ENCODE measurements at places on chromosomes 12 and 14. TPM values are rescaled to one million over a fixed set of nuclear protein-coding genes. Genes with fewer than 3 reads are reported as not detected.

GRCh38 chr14:32256576-32256975, 53.5 kb upstream of the RNU6-8 start:
- peaks cover 12% of the 10 kb centered on the region for H3K4me1 ChIP-seq
- no peak overlapping the region for H3K4me3 ChIP-seq
- no peak overlapping the region for H3K27ac ChIP-seq
- no peaks in the 10 kb centered on the region for H3K27me3 ChIP-seq
- H3K36me3 ChIP-seq = no peaks in the 10 kb centered on the region
- no peak for DNase-seq

Gene LTB4R2
- 3.1 TPM for total RNA-seq

- DNase-seq = no peak
- H3K4me3 ChIP-seq = no peak overlapping the region
- H3K27me3 ChIP-seq = no peaks in the 10 kb centered on the region
- H3K36me3 ChIP-seq = no peaks in the 10 kb centered on the region
Observed at GRCh38 chr14:25908277-25909044, 689.4 kb downstream of the NOVA1 start.

DNA sequence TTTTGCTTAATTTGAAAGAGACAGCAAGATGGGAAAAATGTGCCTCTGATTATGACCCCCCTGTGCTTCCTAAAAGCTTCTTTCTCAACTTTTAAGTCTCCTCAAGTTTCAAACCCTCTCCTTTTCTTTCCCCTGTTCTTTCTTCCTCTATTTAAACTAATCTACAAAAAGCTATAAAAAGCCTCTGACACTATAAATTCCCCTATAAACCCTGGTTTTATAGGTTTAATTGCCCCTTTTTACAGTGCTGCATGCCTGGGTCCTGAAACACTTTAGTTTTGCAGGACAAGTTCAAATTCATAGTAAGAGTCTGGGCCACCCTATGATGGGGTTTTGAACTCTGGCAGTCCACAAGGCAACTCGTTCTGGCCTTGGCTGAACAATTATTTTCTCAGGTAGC, 510.9 kb upstream of the TBX3 start:
- no peak for DNase-seq
- no peak overlapping the region for H3K4me3 ChIP-seq
- no peaks in the 10 kb centered on the region for H3K36me3 ChIP-seq
- no peak overlapping the region for H3K27ac ChIP-seq

DNA sequence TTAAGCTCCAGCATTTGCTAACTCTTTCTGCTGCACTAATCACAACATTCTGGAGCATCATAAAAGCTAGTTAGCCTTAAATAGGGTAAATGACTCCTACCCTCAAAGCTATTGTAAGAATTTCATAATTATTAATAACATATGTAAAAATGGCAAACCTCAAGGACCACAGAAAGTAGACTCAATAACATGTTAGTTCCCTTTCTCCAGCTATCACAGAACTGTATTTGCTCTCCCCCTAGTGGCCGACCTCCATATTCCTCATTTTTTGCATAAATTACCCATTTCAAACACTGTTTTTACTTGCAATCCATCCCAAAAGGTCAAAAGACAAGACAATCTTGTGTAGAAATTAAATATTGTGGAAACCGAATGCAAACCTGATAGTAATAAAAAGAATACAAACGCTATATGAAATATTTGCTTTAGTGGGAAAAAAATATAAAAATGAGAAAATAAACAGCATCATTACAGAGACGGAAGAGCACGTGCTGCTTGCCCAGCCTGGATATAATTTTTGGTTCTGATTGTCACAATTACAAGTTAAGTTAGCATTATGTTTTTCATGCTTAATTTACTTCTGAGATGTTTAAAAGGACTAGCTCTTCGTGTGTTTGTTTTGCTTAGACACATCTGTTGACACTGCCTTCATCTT, 97.9 kb downstream of the RERGL start:
- H3K27ac ChIP-seq = no peak overlapping the region
- no peak for DNase-seq
- H3K36me3 ChIP-seq = no peaks in the 10 kb centered on the region
- no peaks in the 10 kb centered on the region for H3K27me3 ChIP-seq
- H3K4me3 ChIP-seq = no peak overlapping the region
- no peaks in the 10 kb centered on the region for H3K4me1 ChIP-seq

Gene RFLNA
- not detected for total RNA-seq

GRCh38 chr14:71665157-71665556, 267.1 kb upstream of the RGS6 start:
- no peak overlapping the region for H3K4me3 ChIP-seq
- no peaks in the 10 kb centered on the region for H3K27me3 ChIP-seq
- peaks cover 44% of the 10 kb centered on the region for H3K4me1 ChIP-seq

- no peaks in the 10 kb centered on the region for H3K27me3 ChIP-seq
- no peaks in the 10 kb centered on the region for H3K36me3 ChIP-seq
- no peaks in the 10 kb centered on the region for H3K4me1 ChIP-seq
- H3K27ac ChIP-seq = no peak overlapping the region
- no peak for DNase-seq
- no peak overlapping the region for H3K4me3 ChIP-seq
Observed at GRCh38 chr12:9636851-9637206, 29.1 kb upstream of the KLRB1 start.

DNA sequence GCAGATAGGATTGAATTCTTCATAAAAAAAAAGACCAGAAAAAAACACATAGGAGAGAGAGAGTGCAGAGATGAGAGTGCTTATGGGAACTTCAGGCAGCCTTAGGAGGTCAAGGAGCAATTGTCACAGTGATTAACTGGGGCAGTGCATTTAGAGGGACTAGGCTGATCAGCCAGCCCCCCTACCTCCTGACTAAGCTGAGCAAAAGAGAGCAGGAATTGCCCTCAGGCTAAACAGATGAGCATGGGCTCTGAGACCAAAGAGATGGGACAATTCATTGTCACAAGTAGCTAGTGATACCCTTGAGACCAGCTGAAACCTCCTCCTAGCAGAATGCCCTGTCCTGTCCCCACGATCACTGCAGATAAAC, 124.0 kb downstream of the BTG1 start:
- H3K4me3 ChIP-seq = no peak overlapping the region
- DNase-seq = no peak
- no peaks in the 10 kb centered on the region for H3K27me3 ChIP-seq

Gene PRB2
- not detected for total RNA-seq

DNA sequence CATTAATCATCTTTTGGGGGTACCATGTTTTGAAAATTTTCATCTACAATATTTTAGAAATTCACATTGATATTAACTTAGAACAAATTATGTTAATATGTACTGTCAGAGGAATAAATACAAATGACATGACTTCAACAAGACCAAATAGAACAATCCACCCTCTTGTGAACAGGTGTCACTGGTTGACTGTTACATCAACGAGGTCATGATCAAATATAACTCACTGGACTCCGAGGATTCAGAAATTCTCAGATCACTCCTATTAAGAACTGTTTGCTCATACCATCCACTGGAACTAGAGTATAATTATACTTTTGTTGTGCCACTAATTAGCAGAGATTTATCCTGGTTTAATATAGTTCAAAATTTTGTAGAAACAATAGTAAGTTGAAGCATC, 318.8 kb downstream of the PRKD1 start:
- no peaks in the 10 kb centered on the region for H3K36me3 ChIP-seq
- no peaks in the 10 kb centered on the region for H3K4me1 ChIP-seq
- H3K27me3 ChIP-seq = no peaks in the 10 kb centered on the region
- H3K27ac ChIP-seq = no peak overlapping the region

GRCh38 chr12:130989391-130989790, 35.7 kb downstream of the ADGRD1 start:
- H3K27ac ChIP-seq = no peak overlapping the region
- H3K4me1 ChIP-seq = no peaks in the 10 kb centered on the region
- no peaks in the 10 kb centered on the region for H3K27me3 ChIP-seq

DNA sequence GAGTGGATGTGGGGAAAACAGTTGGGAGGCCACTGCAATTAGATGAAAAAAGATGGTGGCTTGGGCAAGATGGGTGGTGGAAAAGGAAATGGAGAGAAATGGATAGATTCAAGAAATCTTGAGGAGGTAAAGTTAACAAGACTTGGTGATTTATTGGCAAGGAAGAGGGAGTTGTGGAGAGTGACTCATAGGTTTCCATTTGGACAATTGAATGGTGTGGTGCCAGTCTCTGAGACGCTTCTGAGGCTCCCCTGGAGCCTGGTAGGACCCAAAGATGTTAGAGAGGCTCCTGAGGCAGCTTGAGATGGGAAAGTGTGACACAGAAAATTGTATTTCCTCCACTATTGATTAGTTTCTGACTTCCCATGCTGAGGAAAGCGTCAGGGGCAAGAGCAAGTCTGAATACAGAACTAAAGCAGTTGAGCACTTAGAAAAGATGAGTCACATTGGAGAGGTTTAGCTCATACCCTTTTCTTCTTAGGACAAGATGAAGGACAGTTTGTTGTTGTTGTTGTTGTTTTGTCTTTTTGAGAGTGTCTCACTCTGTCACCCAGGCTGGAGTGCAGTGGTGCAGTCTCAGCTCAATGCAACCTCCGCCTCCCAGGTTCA, 4.5 kb downstream of the PRPF40B start:
- H3K27me3 ChIP-seq = no peaks in the 10 kb centered on the region
- H3K4me3 ChIP-seq = no peak overlapping the region
- peak; percentile 57 for DNase-seq
- no peak overlapping the region for H3K27ac ChIP-seq

- H3K36me3 ChIP-seq = no peaks in the 10 kb centered on the region
- H3K27me3 ChIP-seq = peaks cover 6% of the 10 kb centered on the region
- H3K27ac ChIP-seq = no peak overlapping the region
- H3K4me1 ChIP-seq = no peaks in the 10 kb centered on the region
- DNase-seq = no peak
Observed at GRCh38 chr12:114272605-114273004, 133.3 kb downstream of the TBX5 start.

DNA sequence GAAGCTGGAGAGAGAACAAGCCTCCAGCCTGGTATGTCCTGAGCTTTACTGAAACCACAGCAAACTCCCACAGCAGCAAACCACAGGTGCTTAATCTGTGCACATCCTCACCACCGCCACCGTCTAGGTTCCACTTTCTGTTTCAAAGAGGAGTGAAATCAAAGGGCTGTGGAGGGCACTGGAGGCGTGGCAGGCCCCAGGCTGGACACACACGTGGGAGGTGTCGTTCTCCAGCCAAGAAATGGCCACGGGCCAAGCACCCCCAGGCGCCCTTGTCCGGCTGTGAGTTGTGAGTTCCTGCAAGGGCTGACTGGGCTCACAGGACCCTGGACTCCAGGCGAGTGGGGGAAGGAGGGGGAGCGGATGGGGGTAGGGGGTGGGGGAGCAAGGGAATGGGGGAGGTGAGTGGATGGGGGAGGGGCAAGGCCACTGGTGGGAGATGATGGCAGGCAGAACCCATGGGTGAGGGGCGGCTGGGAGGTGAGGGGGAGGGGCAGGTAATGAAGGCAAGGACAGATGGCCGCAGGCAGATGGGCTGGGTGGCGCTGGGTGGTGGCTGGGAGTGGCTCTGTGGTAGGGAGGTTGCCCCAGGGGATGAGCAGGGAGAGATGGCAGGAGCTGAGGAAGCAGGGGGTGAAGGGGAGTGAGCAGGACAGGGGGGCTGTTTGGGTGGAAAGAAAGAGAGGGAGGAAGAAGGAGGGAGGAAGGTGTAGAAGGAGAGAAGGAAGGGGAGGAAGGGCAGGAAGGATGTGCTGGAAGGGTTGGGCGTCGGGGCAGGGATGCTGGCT, 86.7 kb downstream of the NCOR2 start:
- H3K4me1 ChIP-seq = peaks cover 26% of the 10 kb centered on the region
- peaks cover 92% of the 10 kb centered on the region for H3K36me3 ChIP-seq
- H3K27ac ChIP-seq = peak overlapping the region; percentile 28
- H3K4me3 ChIP-seq = peak overlapping the region; percentile 10

DNA sequence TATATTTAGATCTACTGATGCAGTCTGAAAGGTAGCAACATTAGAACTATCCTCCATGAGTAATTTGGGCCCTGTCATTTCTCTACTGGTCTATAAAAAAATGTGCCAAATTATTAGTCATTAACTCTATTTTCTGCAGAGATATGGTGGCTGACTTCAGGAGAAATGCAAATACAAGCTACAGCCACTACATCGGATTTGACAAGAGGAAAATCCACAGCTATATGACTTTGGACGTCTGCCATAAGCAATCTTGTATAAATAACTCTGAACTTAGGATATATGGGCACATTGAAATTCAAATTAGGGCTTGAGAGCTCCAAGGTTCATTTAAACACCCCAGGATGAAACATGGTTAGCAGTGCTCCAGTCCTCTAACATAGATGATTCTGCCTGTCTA, 983.0 kb upstream of the LRFN5 start:
- no peaks in the 10 kb centered on the region for H3K27me3 ChIP-seq
- no peak for DNase-seq
- no peaks in the 10 kb centered on the region for H3K36me3 ChIP-seq
- no peak overlapping the region for H3K4me3 ChIP-seq
- no peaks in the 10 kb centered on the region for H3K4me1 ChIP-seq
- no peak overlapping the region for H3K27ac ChIP-seq

Gene FSCB
- total RNA-seq = not detected

- no peaks in the 10 kb centered on the region for H3K36me3 ChIP-seq
- no peak overlapping the region for H3K4me3 ChIP-seq
- no peak for DNase-seq
- H3K27ac ChIP-seq = no peak overlapping the region
- no peaks in the 10 kb centered on the region for H3K4me1 ChIP-seq
Observed at GRCh38 chr12:104790296-104791125, 167.6 kb downstream of the SLC41A2 start.

DNA sequence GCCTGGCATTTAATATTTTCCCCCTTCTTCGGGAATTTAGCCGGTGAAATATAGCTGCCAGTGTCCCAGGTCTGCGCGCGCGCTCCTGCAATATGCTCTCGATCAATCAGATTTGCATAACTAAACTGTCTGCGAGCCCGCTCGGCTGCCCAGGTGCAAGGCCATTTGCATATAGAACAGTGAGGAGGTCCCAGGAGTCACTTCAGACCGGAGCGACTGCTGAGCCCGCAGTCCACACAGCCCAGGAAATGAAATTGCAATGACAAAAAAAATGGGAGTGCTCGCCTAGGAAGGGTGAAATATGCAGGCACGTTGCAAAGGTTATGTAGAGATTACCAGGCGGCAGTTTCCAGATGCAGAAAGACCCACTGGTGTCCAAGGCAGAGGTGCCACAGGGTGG, 228.5 kb downstream of the VRK1 start:
- H3K4me1 ChIP-seq = no peaks in the 10 kb centered on the region
- H3K4me3 ChIP-seq = no peak overlapping the region
- H3K27me3 ChIP-seq = no peaks in the 10 kb centered on the region

GRCh38 chr14:74257941-74258763, 18.9 kb downstream of the VSX2 start:
- H3K27me3 ChIP-seq = peaks cover 20% of the 10 kb centered on the region
- H3K36me3 ChIP-seq = no peaks in the 10 kb centered on the region
- no peak for DNase-seq
- H3K4me3 ChIP-seq = peak overlapping the region; percentile 35
- H3K27ac ChIP-seq = no peak overlapping the region

- no peak overlapping the region for H3K27ac ChIP-seq
- no peak for DNase-seq
- H3K27me3 ChIP-seq = no peaks in the 10 kb centered on the region
- H3K4me1 ChIP-seq = no peaks in the 10 kb centered on the region
- no peaks in the 10 kb centered on the region for H3K36me3 ChIP-seq
Observed at GRCh38 chr14:33799705-33800570, 150.9 kb downstream of the EGLN3 start.

- no peaks in the 10 kb centered on the region for H3K36me3 ChIP-seq
- H3K27me3 ChIP-seq = peaks cover 3% of the 10 kb centered on the region
- H3K4me3 ChIP-seq = no peak overlapping the region
- H3K4me1 ChIP-seq = no peaks in the 10 kb centered on the region
- no peak overlapping the region for H3K27ac ChIP-seq
Observed at GRCh38 chr14:21525571-21525961, 580 bp downstream of the SALL2 start.

Gene GARIN6
- not detected for total RNA-seq
